ENCODE measurements at places on chromosomes 2 and 18. TPM values are rescaled to one million over a fixed set of nuclear protein-coding genes. Genes with fewer than 3 reads are reported as not detected.
A peak's percentile ranks its signal among the peaks of the same experiment; 100 is the strongest.

GRCh38 chr2:144548532-144549191 is 28.7 kb upstream of the ZEB2 start:
- no peaks in the 10 kb centered on the region for H3K36me3 ChIP-seq
- no peak overlapping the region for H3K4me3 ChIP-seq
- no peaks in the 10 kb centered on the region for H3K4me1 ChIP-seq
- peaks cover 4% of the 10 kb centered on the region for H3K27me3 ChIP-seq
- no peak for DNase-seq

Gene MERTK
- 0.21 TPM for polyA plus RNA-seq

GRCh38 chr2:84435345-84436025 is 23.6 kb downstream of the SUCLG1 start:
- H3K36me3 ChIP-seq: peaks cover 29% of the 10 kb centered on the region
- no peaks in the 10 kb centered on the region for H3K4me1 ChIP-seq
- H3K4me3 ChIP-seq: no peak overlapping the region
- no peaks in the 10 kb centered on the region for H3K27me3 ChIP-seq
- H3K27ac ChIP-seq: no peak overlapping the region
- DNase-seq: no peak

Gene MALL
- not detected for polyA plus RNA-seq

Gene KCNG2
- not detected for polyA plus RNA-seq

Gene ZNF396
- polyA plus RNA-seq: 0.79 TPM

Gene GPR75
- 0.20 TPM for polyA plus RNA-seq

GRCh38 chr2:106030287-106031268 is 163.5 kb downstream of the UXS1 start:
- H3K36me3 ChIP-seq: no peaks in the 10 kb centered on the region
- H3K27me3 ChIP-seq: no peaks in the 10 kb centered on the region
- H3K4me1 ChIP-seq: no peaks in the 10 kb centered on the region
- H3K4me3 ChIP-seq: no peak overlapping the region
- H3K27ac ChIP-seq: no peak overlapping the region

Gene CFC1
- polyA plus RNA-seq: not detected

GRCh38 chr2:106960683-106961161 is 74.8 kb upstream of the ST6GAL2 start:
- no peak for DNase-seq
- H3K36me3 ChIP-seq: no peaks in the 10 kb centered on the region
- H3K27ac ChIP-seq: no peak overlapping the region
- H3K4me1 ChIP-seq: no peaks in the 10 kb centered on the region
- no peak overlapping the region for H3K4me3 ChIP-seq

Gene LOXHD1
- polyA plus RNA-seq: not detected

DNA sequence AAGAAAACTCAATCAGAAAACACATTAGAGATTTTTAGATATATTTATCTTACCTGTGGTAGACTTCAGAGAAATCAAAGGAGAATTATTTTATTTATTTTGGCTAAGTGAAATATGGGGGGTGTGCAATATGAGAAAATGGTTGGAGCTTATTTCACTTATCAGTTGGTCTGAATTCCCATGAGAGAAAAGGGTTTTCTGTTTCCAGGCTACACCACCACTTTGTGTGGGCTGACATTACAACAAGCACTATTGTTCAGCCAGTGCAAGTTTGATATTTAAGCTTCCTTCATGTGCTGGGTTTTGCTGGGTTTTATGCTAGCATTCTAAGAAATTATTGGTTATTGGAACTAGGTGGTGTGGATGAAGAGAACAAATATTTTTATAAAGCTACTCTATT is 33.5 kb downstream of the RMND5A start:
- H3K4me1 ChIP-seq: no peaks in the 10 kb centered on the region
- H3K36me3 ChIP-seq: peaks cover 2% of the 10 kb centered on the region
- no peak overlapping the region for H3K4me3 ChIP-seq
- DNase-seq: no peak
- H3K27ac ChIP-seq: no peak overlapping the region
- H3K27me3 ChIP-seq: no peaks in the 10 kb centered on the region

Gene PLEKHA3
- 10.0 TPM for polyA plus RNA-seq

DNA sequence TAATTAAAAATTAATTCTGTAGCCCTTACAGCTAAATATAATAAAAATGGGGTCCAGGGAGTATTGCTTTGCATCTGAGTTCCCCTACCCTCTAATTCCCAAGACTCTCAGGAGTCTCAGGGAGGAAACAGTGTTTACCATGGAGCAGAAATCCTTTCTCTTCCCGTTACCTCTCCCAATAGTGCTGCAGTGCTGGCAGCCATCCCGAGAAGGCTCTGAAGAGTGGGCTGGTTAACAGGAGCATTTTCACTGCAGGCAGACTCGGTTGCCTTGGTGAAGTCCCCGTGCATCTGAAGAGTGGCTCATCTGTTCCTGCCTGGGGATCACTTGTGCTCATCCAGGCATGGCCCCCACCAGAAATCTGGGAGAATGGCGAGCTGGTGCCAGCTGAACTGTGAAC is 41.8 kb upstream of the TMEM178A start:
- no peak overlapping the region for H3K27ac ChIP-seq
- no peak for DNase-seq
- no peaks in the 10 kb centered on the region for H3K4me1 ChIP-seq
- H3K4me3 ChIP-seq: no peak overlapping the region

DNA sequence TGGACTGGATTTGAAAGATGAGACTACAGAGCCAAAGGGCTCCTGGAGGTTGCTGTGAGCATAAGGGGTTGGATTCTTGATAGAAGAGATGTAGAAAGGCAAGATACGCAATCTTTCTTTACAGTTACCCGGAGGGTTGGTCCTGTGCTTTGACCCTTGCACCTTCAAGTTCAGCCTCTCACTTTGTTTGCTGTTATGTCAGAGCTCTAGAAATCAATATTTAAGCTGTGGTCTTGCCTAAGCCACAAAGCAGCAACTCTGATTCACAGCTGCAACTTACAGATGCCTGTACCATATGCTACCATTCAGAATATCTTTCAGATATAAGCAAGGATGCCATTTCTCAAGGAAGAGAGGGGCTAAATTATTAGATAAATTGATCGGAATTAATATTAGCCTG is 943.1 kb upstream of the LRRTM1 start:
- no peaks in the 10 kb centered on the region for H3K36me3 ChIP-seq
- no peak overlapping the region for H3K4me3 ChIP-seq
- DNase-seq: peak; percentile 15

DNA sequence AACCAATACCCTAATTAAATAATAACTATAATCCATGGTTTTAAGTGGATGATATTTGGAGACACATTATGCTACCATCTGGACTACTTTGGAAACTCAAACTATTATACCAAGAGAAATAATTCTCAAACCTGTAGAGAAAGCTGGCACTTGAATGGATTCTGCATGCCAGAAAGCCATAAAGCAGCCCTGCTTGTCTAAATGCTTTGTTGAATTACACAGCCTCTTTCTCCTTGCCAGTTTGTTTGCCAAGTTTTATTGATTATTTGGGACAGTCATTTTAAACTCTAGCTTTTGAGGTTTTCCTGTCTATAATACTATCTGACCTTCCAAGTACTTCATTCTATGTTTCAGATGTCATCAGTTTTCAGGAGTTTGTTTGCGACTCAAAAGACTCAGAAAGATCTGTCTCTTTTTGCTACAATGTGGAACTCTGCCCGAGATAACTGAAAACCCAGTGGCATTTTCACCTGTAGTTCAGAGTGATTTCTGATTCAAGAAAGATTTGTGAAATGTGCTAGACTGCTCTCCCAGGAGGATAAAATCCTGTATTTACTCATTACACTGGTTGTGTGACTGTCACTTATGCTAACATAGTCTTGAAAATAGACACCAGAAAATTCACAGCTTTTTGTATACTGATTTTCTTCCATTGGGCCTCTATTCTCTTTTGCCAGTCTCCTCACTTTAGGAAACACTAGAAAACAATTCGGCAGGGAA is 29.2 kb upstream of the MBOAT2 start:
- H3K4me3 ChIP-seq: no peak overlapping the region
- H3K4me1 ChIP-seq: no peaks in the 10 kb centered on the region
- H3K27me3 ChIP-seq: no peaks in the 10 kb centered on the region
- no peak for DNase-seq
- no peaks in the 10 kb centered on the region for H3K36me3 ChIP-seq
- no peak overlapping the region for H3K27ac ChIP-seq

DNA sequence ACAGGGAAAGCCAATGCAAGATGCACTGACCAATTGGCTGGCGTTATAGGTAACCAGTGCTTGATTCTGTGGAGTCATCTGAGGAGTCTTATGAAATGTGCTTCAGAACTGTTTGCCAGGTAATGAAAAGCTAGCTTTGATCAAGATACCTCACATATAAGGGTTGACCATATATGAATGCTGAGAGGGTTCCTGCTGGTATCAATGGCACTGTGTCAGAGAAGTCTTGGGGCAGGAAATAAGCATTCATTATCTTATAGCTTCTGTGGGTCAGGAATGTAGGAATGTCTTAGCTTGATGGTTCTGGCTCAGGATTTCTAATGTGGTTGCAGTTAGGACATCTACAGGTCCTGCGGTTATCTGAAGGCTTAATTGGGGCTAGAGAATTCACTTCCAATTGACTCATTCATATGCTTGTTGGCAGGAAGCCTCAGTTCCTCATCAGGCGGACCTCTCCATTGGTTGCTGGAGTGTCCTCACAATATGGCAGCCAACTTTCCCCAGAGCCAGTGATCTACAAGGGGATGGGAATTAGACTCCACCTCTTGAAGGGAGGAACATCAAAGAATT is 22.1 kb upstream of the TCF7L1 start:
- no peaks in the 10 kb centered on the region for H3K27me3 ChIP-seq
- H3K27ac ChIP-seq: no peak overlapping the region
- DNase-seq: no peak
- no peaks in the 10 kb centered on the region for H3K36me3 ChIP-seq

- DNase-seq: no peak
- H3K4me1 ChIP-seq: no peaks in the 10 kb centered on the region
- H3K4me3 ChIP-seq: no peak overlapping the region
- H3K27ac ChIP-seq: no peak overlapping the region
Measured at GRCh38 chr18:9848170-9848879, 37.4 kb upstream of the TXNDC2 start.

Gene DPYSL5
- not detected for polyA plus RNA-seq

GRCh38 chr2:71503837-71504236 is 50.5 kb downstream of the DYSF start:
- no peak overlapping the region for H3K27ac ChIP-seq
- H3K36me3 ChIP-seq: no peaks in the 10 kb centered on the region
- DNase-seq: no peak
- no peak overlapping the region for H3K4me3 ChIP-seq
- no peaks in the 10 kb centered on the region for H3K27me3 ChIP-seq

DNA sequence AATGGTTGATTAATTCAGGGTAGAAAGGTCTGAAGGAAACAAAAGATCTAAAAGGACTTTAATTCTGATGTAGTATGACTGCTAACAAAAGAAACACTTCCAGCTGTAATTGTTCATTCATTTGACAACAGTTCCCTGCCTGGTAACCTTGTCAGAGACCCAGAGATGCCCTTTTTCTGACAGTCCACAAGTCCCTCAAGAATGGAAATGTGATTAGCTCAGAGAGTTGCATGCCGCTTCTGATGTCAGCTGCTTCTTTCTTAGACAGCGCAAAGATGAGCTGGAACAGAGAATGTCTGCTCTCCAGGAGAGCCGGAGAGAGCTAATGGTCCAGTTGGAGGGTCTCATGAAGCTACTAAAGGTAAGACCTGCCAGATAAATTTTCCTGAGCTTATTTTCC is 153.6 kb downstream of the DTNA start:
- H3K27me3 ChIP-seq: no peaks in the 10 kb centered on the region
- H3K36me3 ChIP-seq: no peaks in the 10 kb centered on the region
- DNase-seq: no peak
- no peak overlapping the region for H3K27ac ChIP-seq
- H3K4me3 ChIP-seq: no peak overlapping the region
- H3K4me1 ChIP-seq: no peaks in the 10 kb centered on the region

GRCh38 chr2:131085646-131086045 is 7.6 kb downstream of the FAM168B start:
- no peak overlapping the region for H3K4me3 ChIP-seq
- DNase-seq: no peak
- H3K27me3 ChIP-seq: no peaks in the 10 kb centered on the region
- H3K27ac ChIP-seq: no peak overlapping the region
- no peaks in the 10 kb centered on the region for H3K4me1 ChIP-seq

GRCh38 chr18:54939361-54939917 is 19.8 kb downstream of the CCDC68 start:
- DNase-seq: no peak
- no peak overlapping the region for H3K4me3 ChIP-seq
- H3K4me1 ChIP-seq: no peaks in the 10 kb centered on the region
- H3K36me3 ChIP-seq: no peaks in the 10 kb centered on the region
- H3K27ac ChIP-seq: no peak overlapping the region
- H3K27me3 ChIP-seq: no peaks in the 10 kb centered on the region

GRCh38 chr18:32846896-32847295 is 74.1 kb upstream of the KLHL14 start:
- no peak overlapping the region for H3K27ac ChIP-seq
- H3K27me3 ChIP-seq: no peaks in the 10 kb centered on the region
- H3K4me1 ChIP-seq: no peaks in the 10 kb centered on the region
- no peak overlapping the region for H3K4me3 ChIP-seq

DNA sequence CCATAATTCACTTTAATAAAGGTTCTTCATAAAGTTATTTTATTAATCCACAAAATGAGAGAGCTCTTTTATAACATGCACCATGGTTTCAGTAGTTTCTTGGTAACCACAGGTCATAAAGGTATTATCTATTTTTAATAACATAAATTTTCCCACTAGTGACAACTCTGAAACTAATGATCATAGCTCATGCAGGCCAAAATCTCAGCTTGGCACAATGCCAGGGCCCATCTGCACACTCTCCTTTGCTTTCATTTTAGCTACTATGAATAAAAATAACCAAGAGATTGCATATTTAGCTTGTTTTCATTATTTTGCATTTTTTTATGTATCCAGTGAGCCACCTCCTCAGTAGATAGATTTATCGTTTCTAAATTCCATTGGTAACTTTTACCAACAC is 691.8 kb upstream of the CHAC2 start:
- no peak overlapping the region for H3K27ac ChIP-seq
- no peak overlapping the region for H3K4me3 ChIP-seq
- H3K27me3 ChIP-seq: no peaks in the 10 kb centered on the region
- H3K4me1 ChIP-seq: no peaks in the 10 kb centered on the region
- DNase-seq: no peak

DNA sequence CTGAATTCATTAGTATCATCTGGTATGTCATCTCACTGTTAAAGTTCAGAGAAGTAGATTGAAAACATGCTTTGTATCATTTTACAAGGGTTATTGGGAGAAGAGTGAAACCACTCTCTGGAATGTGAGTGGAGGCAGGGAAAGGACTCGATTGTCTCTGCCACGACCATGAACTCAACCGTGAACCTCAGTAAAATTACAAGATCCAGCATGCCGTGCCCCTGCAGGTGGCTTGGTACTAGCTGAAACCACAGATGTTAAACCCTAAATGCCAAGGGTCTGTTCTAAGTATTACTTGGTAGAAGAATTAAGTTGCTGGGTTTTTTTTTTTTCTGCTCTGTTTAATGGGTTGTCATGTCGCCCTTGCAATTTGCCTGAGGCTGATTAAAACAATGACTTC is 197.2 kb downstream of the MYO3B start:
- H3K27ac ChIP-seq: no peak overlapping the region
- H3K36me3 ChIP-seq: no peaks in the 10 kb centered on the region
- no peaks in the 10 kb centered on the region for H3K4me1 ChIP-seq
- no peak for DNase-seq

- H3K36me3 ChIP-seq: no peaks in the 10 kb centered on the region
- H3K4me1 ChIP-seq: no peaks in the 10 kb centered on the region
- no peak for DNase-seq
- no peaks in the 10 kb centered on the region for H3K27me3 ChIP-seq
Measured at GRCh38 chr18:25446972-25447371, 95.0 kb upstream of the ZNF521 start.

- H3K4me3 ChIP-seq: peak overlapping the region; percentile 94
- DNase-seq: no peak
- H3K36me3 ChIP-seq: peaks cover 10% of the 10 kb centered on the region
- no peaks in the 10 kb centered on the region for H3K27me3 ChIP-seq
Measured at GRCh38 chr2:159903443-159904126, 105.6 kb upstream of the CD302 start.
